Neuronal stem cell (in vitro differentiated cells): ENCODE measurements at places on chromosomes 5 and 9.

DNA sequence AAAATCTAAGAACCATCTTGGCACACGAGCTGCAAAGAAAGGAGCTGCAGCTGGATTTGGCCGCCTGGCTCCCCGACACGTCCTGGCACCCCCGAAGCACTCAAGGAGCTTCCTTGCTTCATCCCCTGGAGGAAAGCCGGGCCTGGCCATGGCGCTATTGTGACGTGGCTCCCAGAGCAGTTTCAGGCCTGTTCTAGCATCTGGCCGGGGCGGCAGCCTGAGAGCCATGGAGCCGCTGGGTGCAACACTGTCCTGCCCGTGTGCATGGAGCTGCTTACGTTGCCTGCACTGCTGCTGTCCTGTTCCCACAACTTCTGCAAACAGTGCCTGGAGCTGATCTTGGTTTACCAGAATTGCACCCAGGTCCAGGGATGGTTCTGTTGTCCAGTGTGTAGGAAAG lies 63.5 kb downstream of the PTPDC1 start:
- no peak for DNase-seq

GRCh38 chr9:76817489-76817888 lies 53.3 kb downstream of the PCA3 start:
- DNase-seq: no peak

GRCh38 chr5:54624805-54625568 lies 107.4 kb downstream of the SNX18 start:
- DNase-seq: no peak

GRCh38 chr5:53291047-53291446 lies 181.5 kb upstream of the MOCS2 start:
- DNase-seq: no peak

DNA sequence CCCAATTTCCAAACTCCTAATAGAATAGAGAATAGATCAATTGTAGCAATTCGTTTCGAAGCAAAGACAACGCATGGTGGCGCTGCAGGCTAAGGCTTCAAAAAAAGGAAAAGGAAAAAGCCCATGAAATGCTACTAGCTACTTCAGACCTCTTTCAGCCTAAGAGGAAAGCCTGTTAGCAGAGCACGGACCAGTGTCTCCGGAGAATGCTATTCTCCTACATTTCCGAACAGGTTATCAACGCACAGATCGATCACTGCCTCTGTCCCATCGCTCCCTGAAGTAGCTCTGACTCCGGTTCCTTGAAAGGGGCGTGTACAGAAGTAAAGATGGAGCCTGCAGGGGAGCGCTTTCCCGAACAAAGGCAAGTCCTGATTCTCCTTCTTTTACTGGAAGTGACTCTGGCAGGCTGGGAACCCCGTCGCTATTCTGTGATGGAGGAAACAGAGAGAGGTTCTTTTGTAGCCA lies at the start of gene PCDHB15:
TSS of gene PCDHB15 (plus strand) at position 146 of the 468 bp plus-strand sequence. CDS start at position 330, 184 bp downstream.
- peak; percentile 39 for DNase-seq

- no peak for DNase-seq
Observed at GRCh38 chr5:16776611-16777251, 159.4 kb downstream of the MYO10 start.

DNA sequence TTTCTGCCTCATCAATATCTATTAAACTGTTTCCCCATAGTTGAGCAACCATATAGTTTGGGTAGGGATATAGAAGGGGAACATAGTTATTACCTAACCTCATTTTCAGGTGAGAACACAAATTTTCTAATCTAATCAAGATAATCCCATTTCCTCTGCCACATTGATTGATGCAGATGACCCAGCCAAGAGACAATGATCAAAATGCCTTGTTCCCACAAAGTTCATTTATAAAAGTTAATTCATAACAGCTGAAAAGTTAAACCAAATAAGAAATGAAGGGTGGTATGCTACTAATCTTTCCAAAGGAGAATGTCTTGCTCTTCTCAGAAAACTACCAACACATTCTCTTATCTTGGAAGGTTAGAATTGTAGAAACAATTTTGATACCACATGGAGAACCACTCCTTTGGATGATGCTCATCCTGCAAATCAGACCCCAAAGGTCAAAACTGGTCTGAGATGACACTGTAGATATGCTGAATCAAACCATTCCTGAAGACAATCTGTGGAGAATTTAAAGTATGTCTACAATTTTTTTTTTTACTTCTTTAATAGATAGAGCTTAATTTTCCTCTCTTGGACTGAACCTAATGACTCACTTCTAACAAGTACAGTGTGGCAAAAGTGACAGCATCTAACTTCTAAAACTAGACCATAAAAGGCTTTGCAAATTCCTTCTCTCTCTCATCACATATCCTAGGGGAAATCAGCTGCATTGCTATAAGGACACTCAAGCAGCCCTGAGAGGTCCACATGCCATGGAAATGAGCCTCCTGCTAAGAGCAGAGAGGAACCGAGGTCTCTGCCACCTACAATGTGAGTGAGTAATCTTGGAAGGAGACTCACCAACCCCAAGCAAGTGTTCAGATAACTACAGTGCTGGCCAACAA lies 586.7 kb upstream of the TUSC1 start:
- DNase-seq: no peak

GRCh38 chr9:9536523-9536922 lies 1076.3 kb downstream of the PTPRD start:
- DNase-seq: no peak

GRCh38 chr5:143148771-143149170 lies 254.7 kb downstream of the NR3C1 start:
- DNase-seq: no peak

- no peak for DNase-seq
Observed at GRCh38 chr5:159764283-159765134, 151.8 kb upstream of the ADRA1B start.

DNA sequence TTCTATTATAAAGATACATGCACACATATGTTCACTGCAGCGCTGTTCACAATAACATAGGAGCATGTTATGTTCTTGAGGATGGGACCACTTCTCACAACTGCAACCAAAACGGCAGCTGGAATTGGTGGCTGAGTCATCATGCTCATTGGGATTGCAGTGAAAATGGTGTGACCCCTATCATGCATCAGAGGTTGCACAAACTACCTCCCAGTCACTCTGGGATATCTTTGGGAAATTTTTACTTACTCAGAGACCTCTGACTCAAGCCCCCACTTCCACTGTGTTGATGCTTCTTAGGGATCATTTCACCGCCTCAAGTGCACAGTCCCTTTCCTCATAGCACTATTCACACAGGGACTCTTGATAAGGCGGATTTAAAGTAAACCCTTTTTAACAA lies 474.1 kb downstream of the BNC2 start:
- DNase-seq: no peak

DNA sequence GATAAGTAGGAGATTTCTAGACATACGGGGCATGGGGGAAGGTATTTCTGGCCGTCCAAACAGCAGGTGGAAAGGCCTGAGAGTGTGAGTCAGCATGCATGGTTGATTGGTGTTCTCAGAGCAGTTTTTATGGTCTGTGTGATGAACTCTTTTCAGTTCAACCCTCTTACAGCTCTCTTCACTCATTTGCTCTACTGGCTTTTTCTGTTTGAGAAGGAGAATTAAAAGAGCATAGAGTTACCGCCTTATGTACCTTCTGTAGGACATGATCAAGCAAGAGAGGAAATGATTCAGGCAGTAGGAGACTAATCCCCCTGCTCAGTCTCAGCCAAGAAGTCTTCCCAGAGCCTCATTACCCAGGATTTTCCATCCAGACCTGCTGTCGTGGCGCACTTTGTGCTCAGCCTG lies 92.4 kb downstream of the PRDM6 start:
- DNase-seq: no peak

GRCh38 chr9:5425006-5425628 lies 12.6 kb downstream of the PLGRKT start:
- no peak for DNase-seq

DNA sequence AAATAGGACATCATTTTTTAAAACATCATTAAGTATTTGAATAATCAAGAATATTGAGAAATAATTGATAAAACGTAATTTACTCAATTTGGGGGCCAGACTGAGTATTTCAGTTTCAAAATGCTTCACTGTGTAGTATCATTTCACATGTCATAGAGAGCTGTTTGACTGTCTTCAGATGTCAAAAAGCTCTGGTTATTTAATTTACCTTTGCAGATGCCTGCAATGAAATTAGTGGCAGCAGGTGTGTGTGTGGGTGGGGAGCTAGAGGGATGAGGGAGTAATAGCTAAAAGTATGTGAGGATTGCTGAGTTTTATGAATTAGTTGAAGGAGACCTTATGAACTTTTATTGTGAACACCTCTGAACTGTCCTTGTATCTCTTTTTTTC lies 567.2 kb upstream of the MEF2C start:
- DNase-seq: no peak

- no peak for DNase-seq
Observed at GRCh38 chr5:14447958-14448911, 133.4 kb upstream of the OTULINL start.

GRCh38 chr9:23586906-23587305 lies 239.1 kb downstream of the ELAVL2 start:
- no peak for DNase-seq

DNA sequence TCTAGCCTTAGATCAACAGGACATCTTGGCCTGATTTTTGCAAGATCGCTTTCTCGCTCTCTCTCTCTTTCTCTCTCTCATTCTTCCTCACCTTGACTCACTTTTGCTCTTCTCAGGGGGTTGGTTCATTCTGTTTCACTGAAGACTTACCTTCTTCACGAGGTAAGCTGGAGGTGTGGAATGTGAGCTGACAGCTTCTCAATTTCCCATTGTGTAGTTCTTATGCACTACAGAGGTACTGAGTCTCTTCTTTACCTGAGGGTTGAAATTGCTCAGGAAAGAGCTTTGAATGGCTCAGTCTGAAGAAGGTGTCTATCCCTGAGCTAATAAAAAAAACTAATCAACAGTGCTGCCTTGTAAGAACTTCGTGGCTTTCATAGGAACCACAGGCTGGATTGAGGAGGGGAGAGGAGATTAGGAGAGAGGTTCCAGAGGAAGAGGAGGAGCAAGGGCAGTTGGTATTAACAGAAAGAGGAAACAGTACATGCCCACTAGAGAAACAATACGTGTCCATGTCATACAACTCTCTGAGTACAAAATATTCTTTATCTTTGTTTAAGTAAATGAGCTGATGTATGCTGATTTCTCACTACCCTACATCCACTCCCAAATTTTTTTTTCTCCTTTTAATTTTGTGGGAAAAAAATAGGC lies 192.2 kb downstream of the TMEM167A start:
- no peak for DNase-seq

- DNase-seq: no peak
Observed at GRCh38 chr9:137809040-137809576, 68.5 kb upstream of the CACNA1B start.

DNA sequence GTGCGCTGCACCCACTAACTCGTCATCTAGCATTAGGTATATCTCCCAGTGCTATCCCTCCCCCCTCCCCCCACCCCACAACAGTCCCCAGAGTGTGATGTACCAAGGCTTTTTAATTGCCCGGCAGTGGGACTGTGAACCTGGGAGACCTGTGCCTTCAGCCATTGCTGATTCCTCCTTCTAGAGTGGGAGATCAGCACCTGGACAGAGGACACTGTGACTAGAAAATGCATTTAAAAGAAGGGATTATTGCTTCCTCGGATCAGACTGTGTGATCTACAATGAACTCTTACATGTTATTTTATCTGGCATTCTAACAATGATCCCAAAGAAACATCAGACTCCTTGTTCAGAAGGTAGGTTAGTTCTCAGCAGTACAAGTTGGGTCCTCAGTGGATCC lies 25.9 kb downstream of the CTSL start:
- no peak for DNase-seq

DNA sequence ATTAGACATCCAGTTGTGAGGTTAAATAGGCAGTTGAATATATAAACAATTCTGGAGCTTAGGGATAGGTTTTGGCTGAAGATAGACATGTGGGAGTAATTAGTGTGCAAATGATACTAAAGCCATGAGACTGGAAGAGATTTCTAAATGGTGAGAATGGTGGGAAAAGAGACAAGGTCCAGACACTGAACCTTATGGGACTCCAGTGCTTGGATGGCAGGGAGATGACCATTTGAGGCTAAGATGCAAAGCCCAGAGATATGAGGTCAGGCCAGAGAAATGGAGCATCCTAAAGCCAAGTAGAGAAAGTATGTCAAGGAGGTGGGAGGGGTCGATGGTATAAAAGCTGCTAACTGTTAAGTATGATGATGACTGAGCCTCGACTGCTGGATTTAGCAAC lies 115.6 kb downstream of the SEMA5A start:
- DNase-seq: no peak

GRCh38 chr9:110207071-110207641 lies 803 bp downstream of the C9orf152 start:
- no peak for DNase-seq

GRCh38 chr9:130024597-130024994 lies 18.4 kb downstream of the FNBP1 start:
- DNase-seq: no peak

DNA sequence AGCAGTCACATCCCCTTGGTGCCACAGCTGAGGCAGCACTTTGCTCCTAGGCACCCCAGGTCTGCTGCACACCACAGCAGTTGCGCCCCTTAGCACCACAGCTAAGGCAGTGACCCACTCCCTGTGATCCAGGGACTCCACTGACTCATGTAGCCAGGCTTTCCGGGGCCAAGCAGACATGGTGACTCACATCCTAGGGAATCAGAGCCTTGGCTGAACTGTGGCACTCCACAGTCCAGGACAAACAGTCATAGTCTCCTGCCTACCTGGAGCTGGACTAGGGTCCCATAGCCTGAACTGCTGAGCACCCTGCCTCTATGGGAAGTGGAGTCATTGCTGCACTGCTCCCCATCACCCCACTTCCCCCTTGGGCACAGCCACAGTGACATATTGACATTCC lies 338.7 kb downstream of the NPR3 start:
- DNase-seq: no peak

DNA sequence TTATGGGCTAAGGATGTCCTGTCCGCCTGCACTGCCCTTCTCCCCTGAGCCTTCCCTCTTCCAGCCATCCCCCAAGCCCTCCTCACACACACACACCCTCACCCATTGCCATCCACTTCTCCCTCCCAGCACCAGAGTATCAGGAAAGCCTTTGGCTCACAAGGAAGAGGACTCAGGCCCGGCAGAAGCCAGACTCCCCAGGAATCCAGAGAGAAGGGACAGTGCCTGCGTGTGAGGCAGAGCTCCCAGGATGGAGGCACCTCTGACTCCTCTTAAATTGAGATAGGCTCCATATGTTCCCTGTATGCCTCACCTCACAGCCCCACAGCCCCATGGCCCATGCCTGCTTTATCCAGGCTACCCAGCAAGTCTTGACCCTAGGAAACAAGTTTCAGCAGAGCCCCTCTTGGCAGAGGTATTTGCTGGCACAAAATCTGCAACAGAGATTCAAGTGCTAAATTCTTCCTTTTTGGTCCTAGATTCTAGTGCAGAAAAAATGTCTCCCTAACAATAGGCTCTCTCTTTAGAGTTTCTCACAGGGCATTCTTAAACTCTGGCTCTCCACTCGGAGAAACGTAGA lies 761 bp downstream of the IL17B start:
- DNase-seq: no peak

DNA sequence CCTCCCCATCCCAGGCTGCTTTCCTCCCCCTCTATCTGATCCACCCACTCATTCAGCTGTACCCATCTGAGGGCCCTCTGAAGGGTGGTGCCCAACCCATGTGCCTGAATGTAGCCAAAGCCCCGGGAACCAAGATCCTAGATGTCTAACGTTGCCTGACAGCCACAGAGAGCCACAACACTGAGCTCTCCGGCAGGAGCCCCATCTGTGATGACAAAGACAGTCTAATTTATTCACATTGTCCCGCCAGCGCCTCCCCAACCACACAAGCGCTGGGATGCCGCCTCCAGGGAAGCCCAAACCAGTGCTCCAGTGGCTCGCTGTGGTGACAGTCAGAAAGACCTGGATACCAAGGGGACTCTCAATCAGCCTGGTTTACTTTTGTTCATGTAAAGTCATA lies 8.4 kb downstream of the IGFBPL1 start:
- no peak for DNase-seq
